ENCODE measurements at places on chromosomes 3 and 15.

- DNase-seq = no peak
These were observed 30.6 kb upstream of the RASA2 start for GRCh38 chr3:141456301-141456625.

DNA sequence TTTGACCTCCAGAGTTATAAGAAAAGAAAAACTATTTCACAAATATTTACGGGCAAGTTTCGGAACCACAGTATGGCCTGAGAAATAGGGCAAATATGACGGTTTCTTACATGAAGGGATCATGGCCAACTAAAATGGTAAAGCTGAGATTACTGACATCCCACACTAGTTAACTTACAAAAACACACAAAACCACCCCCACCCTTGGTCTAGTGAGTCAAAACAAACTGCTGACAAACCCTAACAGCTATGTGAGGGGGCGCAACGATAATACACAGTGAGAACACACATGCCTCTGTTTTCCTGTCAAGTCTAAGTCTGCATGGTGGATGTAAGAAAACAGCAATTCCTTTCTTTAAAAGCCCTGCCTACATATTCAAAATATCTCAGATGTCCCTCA is 32.3 kb downstream of the CBLB start:
- no peak for DNase-seq

GRCh38 chr3:122668930-122669730 is 11.5 kb upstream of the PARP14 start:
- no peak for DNase-seq

GRCh38 chr15:70761046-70761445 is 2.3 kb downstream of the UACA start:
- DNase-seq = no peak

All from activated effector memory CD4-positive, alpha-beta T cell treated with anti-CD3 and anti-CD28 coated beads, Interleukin-2, amount 50 U/mL, for 16 hours (primary cell).